Left ventricle myocardium inferior (tissue), 1 donor: ENCODE measurements at places on chromosomes 12 and 14. TPM values are rescaled to one million over a fixed set of nuclear protein-coding genes. Genes with fewer than 3 reads are reported as not detected.

The RBP5 gene
- 0.47 TPM for total RNA-seq

The NANOG gene
- not detected for total RNA-seq

The AMDHD1 gene
- total RNA-seq, result 0.47 TPM

The GZMB gene
- total RNA-seq, result 0.52 TPM

The APAF1 gene
- total RNA-seq, result 5.0 TPM

The NPFF gene
- total RNA-seq, result not detected

The NRXN3 gene
- 1.2 TPM for total RNA-seq

The IL31 gene
- total RNA-seq, result not detected

The MIPOL1 gene
- 8.9 TPM for total RNA-seq

The PRPF39 gene
- 11.1 TPM for total RNA-seq

The NPAS3 gene
- 2.5 TPM for total RNA-seq

The DIO2 gene
- total RNA-seq, result 6.4 TPM

The BBS10 gene
- 8.8 TPM for total RNA-seq

DNA sequence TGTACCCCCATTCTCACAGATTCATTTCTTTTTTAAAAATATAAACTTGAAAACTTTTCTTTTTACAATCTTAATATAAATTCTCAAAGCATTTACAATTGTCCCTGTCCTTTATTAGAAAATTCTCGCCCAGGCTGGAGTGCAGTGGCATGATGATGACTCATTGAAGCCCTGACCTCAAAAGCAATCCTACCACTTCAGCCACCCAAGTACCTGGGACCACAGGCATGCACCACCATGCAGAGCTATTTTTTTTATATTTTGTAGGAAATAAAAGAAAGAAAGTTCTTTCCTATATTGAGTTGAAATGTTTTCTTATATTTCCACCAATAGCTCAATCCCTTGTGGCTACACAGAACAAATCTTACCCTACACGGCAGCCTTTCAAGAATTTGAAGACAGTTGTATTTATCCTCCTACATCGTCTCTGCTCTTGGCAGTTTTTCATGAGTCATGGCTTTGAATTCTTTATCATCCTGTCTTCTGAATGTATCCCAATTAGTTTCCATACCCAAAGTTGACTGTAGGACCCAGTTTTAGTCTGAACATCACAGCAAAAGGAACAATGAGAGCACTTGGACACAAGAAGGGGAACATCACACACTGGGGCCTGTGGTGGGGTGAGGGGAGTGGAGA is 52.4 kb downstream of the SYT1 start:
- no peak for DNase-seq

- DNase-seq, result no peak
Measured at GRCh38 chr12:8722286-8722800, 24.6 kb downstream of the RIMKLB start.

- DNase-seq, result no peak
Measured at GRCh38 chr14:77309131-77309530, 11.6 kb downstream of the POMT2 start.

GRCh38 chr14:75205591-75205990 is 29.2 kb upstream of the TMED10 start:
- no peak for DNase-seq

DNA sequence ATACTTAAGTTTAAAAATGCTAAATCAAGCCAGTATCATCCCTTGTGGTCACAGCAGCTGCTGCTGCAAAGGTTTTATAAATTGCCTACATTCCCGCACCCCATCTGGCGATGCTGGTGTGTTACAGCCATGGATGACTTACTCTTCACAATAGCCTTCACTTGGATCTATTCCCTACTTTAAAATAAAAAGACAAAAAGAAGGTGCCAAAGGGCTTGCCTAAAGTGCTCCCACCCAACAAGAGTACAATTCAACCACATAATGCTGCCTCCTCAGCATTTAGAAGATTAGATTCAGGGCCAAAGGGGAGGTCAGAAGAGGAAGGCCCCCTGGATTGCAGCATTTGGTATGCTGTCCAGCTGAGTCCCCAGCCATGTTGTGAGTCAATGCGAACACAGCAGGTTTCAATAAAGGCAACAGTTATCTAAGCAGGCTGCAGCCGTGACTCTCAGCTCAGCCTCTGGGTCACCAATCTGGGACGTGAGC is 176.1 kb downstream of the DAD1 start:
- no peak for DNase-seq

DNA sequence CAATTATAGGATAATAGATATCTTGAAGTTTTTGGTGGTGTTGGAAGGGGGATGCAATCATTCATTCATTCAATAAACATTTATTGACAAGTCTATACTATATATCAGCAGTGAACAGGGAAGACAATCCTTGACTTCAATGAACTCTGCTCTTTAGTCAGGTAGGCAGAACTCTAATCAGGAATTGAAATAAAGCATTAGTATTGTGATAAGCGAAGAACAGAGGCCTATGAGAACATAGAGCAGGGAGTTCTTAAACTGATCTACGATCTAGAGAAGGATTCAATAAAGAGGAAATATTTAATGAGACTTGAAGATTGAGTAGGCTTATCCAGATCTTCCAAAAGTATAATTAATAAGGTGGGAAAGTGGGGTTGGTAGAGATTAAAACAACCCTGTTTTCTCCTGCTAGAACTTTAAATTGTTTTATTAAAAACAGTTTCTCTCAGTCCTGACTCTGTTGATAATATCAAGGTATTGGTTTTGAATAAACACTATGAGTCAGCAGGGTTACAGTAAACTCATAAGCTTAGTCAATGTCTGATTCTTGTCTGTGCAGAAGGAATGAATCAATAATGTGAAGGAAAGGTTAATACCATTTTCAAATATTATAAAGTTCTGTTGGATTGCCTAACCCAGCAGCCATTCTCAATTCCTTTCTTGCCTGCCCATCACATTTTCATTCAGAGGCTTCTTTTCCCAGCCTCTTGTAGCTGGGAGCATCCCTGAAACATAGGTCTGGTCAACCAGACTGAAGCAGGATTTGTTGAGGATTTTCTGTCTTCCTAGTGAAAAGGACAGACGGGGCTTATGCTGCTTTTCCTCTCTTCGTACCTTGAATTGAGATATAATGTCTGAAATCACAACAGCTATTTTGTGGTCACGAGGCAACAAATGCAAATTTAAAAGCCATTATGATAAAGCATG is 38.9 kb upstream of the KTN1 start:
- DNase-seq, result no peak

DNA sequence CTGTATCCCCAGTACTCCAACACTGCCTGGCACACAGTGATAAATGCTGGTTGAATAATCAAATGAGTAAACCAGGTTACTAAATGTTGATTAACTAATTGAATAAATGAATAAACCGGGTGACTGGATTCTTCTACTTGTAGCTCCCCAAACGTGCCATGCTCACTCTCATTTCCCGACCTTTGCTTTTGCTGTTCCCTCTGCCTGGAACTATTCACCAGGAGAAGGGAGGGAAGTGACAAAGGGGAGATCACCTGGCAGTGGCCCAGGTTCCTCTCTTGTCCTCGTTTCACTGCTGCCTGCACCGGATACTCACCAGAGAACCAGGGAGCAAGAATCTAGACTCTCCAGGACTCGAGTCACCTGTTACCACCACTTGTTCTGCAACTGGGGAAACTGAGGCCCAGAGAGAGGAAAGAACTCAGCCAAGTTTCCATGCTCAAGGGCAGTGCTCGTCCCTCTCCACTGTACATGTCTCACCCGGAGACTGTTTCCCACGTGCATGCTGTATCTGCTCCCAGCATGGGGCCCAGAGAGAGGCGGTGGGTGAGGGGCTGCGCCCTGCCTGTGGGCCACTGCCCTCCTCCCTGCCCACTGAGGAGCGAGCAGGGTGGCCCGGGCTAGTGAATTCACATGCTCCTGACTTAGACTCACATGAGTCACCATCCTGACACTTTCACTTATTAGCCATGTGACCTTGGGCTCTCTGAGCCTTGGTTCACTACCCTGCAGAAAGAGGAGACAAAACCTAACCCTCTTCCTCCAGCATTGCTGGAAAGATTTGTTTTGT is 17.7 kb upstream of the POP5 start:
- DNase-seq, result no peak

DNA sequence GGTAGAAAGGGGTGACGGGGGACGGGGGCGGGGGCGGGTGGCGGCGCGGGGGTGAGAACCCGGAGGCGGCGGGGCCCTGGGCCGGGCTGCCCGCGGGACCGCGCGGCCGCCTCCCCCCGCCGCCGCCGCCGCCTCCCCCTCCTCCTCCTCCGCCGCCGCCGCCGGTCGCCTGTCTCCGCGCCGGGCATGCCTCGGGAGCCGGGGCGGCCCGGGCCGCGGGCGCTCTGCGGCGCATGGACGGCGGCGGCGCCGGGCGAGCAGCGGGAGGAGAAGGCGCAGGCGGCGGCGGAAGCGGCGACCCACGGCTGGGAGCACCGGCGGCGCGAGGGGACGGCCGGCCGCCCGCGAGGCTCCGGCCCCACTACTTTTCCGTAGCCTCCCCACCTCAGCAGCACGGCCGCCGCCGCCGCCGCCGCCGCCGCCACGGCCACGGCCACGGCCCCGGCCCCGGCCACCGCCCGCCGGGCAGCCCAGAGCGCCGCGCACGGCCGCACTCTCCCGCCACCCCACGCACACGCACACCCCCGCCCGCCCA is at the start of gene NPAS3:
TSS of gene NPAS3 (plus strand) at position 161 of the 535 bp plus-strand sequence.
- peak; percentile 25 for DNase-seq

DNA sequence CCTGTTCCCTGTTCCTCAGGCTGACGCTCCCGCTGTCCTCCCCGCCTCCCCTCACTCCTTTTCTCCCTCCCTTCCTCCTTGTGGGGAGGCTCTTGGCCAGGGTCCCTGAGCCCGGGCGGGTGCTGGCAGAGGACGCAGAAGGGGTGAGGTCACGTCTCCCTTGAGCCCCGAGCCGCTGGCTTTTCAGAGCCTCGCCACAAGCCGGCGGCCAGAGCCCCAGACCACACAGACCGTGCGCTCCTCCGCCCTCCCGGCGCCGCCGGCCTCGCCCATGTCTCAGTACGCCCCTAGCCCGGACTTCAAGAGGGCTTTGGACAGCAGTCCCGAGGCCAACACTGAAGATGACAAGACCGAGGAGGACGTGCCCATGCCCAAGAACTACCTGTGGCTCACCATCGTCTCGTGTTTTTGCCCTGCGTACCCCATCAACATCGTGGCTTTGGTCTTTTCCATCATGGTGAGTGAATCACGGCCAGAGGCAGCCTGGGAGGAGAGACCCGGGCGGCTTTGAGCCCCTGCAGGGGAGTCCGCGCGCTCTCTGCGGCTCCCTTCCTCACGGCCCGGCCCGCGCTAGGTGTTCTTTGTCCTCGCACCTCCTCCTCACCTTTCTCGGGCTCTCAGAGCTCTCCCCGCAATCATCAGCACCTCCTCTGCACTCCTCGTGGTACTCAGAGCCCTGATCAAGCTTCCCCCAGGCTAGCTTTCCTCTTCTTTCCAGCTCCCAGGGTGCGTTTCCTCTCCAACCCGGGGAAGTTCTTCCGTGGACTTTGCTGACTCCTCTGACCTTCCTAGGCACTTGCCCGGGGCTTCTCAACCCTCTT is at the start of gene TMEM233:
TSS of gene TMEM233 (plus strand) at position 197 of the 821 bp plus-strand sequence. CDS start at position 272, 75 bp downstream.
- DNase-seq, result peak; percentile 24

DNA sequence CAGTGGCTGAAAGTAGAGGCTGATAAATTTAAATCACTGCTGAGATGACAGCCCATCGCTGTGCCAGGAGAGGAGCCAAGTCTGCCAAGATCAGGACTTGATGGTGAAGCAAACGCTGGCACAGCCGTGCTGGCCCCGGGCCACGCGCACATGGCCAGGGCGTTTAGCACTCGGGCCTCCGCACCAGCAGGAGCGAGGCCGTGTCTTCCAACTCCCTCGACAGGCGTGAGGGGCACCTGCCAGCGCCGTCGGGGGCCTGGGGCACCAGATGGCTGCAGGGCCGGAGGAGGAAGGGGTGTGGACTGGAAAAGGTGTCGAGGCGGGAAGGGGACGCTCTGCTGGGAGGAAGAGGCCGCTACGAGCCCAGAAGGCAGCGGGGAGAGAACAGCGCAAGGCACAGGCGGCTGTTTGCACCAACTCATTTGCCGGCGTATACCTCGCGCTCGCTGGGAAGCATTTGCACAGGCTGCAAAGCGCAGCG is 29.5 kb downstream of the RIMBP2 start:
- DNase-seq, result no peak

- no peak for DNase-seq
Measured at GRCh38 chr12:18139989-18140596, 50.1 kb upstream of the RERGL start.

GRCh38 chr12:92810370-92810769 is 107.6 kb downstream of the PLEKHG7 start:
- DNase-seq, result no peak

DNA sequence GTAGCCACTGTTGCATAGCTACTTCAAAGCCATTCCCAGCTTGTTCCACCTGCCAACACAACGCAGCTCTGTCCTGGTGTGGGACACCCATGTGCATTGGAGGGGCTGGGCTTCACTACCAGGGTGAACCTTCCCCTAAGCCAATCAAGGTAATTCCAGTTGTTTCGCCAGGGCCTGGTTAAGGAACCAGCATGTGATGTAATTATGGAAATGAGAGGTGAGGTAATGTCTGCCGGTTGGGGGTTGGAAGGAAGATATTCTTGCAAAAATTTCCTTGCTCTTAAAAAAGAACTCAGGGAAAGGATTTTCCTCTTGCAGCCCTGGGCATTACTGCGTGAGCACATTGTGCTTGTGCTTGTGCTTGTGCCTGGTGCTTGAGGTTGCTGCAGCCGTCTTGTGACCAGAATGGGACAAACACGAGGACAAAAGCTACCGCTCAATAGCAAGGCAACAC is 14.9 kb downstream of the TUBA1C start:
- no peak for DNase-seq

DNA sequence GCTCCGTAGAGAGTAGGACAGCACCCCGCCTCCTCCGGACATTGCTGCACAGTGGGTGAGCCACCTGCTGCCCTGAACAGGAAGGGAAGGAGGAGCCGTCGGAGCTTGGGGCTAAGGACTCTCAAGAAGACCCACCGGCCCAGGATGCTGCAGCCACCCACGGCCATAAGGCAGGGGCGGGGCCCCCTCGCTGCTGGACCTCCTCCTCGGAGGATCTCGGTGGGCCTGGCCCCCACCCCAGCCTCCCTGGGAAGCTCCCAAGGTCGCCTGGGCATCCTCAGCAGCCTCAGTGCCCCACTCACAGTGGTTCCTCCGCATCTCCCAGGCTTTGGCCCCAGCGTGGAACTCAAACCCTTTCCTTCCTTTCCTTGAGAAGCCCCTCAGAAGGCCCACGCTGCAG is 68.6 kb upstream of the DIO3 start:
- peak; percentile 12 for DNase-seq

- no peak for DNase-seq
Measured at GRCh38 chr14:58805605-58806409, 168.0 kb downstream of the DACT1 start.

GRCh38 chr12:124939079-124939420 is 24.6 kb upstream of the UBC start:
- DNase-seq, result peak; percentile 57

GRCh38 chr14:86532219-86532618 is 1002.3 kb downstream of the FLRT2 start:
- no peak for DNase-seq

GRCh38 chr14:93114713-93115068 is 1.0 kb downstream of the ITPK1 start:
- DNase-seq, result peak; percentile 32

DNA sequence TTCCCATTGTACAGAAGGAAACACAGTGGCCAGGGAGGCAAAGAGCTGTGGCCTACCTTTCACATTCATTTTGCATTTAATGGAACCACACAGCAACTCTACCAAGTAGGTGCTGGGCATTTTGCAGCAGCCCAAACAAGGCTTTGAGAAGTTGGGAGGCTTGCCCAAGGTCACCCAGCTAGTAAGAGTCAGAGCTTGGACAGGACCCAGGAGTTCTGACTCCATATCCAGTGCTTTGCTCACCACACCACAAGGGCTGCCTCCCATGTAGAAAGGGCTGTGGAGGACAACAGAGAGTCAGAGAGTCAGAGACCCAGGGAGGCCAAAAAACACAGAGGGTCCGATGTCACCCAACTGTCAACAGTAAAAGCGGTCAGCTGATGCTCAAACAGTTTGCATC is 400.2 kb downstream of the BCL11B start:
- DNase-seq, result no peak

- no peak for DNase-seq
Measured at GRCh38 chr14:63174760-63175191, 29.5 kb upstream of the RHOJ start.
